Fibroblast of skin of back (primary cell): ENCODE measurements at places on chromosomes 3 and 15.

DNA sequence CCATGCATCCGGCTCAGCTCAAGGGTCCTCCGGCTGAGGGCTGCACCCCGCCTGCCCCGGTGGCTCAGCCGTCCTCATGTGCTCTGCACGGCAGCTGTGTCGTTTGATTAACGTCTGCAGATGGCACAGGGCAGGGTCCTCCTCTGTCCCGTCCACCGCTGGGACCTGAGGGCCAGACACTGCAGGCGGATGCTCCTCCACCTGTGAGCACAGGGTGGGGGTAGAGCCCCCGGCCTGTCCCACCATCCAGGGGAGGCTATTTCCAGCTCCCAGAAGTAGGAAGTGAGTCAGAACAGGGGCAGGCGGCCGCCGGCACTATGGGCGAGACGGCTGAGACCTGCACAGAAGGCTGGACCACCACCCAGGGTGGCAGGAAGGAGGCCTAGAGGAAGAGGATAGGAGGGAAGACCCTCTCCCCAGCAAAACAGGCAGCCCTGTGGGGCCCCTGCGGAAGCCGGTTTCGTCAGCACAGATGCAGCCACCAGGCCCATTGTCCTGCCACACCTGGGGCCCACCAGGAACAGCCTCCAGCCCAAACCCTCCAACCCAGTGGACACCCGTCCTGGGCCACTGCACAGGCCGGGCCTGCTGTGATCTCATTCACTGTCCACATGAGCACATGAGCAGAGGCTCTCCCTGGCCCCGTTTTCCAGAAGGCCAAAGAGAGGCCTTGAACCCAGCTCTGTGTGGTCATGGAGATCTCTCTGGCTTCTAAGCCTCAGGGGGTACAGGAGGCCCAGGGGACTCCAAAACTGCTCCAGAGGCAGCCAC is 12.6 kb upstream of the PLXND1 start:
- DNase-seq = no peak

DNA sequence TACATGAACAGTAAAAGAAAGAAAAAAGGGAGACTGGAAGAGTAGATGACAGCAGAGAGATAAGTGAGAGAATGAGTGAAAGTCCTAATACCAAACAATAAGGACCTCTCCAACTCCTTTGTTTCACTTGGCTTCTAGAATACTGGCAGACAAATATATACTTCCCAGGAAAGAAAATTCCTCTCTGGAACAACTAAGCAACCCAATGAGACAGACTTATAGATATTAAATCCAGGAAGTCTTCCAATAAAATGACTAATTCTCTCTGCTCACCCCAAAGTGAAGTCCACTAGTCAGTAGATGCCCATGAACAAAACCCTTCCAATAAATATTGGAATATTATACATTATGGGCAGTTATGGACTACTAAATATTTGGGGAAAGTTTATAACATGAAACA is 114.2 kb downstream of the NEDD4 start:
- peak; percentile 18 for DNase-seq

DNA sequence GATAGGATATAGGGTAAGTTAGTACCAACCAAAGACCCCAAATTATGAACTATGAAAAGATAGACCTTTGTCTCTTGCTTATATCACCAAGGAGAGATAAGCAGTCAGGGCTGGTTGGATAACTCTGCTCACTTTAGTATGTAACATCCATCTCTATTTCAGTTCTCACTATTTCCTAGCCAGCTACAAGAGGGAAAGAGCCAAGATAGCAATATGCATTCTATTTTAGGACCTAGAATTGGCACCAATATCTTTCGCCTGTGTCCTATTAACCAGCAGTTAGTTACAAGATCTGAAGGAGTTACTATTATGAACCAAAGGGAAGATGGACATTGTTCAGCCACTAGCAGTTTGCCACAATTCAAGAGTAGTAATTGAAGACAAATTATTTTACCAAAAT is 457.5 kb downstream of the NSUN3 start:
- no peak for DNase-seq

DNA sequence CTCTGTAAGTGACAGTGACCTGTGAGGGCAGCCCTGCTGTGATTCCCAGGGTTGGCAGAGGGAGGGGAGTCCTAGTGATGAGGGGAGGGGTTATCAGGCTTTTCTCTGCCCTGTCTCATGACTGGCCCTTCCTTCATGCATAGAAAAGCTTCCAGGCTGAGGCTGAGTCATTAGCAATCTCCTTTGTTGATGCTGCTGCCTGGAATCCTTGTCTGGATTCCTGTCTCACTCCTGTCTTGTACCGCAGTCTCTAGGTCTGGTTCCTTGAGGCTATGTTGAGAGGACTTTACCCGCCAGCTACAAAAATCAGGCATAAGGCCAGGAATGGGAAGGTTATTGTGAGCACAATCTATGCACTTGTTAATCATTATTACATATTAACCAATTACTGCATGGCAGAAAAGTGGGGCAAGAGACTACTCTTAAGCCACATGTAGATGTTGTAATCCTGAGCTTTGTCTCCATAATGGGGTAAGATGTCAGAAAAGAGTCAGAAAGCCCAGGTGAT is 7.2 kb downstream of the KLHL6 start:
- peak; percentile 84 for DNase-seq

DNA sequence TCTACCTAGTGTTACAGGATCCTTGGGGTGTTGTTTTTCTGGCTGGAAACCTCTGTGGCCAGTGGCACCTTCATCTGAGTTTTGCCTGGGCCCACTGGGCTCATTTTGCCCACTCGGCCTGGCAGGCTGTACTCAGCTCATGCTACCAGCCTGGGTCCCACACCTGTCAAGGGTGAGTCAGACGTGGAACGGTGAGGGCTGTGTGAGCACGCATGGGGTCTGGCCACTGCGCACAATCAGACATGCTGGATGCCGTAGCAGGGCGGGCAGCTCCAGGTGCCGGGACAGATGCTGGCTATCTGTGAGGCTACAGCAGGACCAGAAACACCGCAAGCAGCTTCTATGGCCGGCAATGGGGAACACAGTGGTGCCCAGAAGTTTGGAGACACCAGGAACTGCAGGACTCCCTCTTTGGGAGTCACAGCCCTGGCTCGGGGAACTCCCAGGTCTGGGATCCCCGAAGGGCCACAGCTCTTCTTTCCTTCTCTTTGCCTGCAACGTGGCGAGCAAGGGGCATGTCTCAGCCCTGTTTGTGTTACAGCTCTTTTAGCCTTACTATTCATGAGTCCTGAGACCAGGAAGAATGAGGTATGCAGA is 35.9 kb upstream of the DNAJC13 start:
- DNase-seq = no peak
